ENCODE measurements at places on chromosomes 6 and 20.

DNA sequence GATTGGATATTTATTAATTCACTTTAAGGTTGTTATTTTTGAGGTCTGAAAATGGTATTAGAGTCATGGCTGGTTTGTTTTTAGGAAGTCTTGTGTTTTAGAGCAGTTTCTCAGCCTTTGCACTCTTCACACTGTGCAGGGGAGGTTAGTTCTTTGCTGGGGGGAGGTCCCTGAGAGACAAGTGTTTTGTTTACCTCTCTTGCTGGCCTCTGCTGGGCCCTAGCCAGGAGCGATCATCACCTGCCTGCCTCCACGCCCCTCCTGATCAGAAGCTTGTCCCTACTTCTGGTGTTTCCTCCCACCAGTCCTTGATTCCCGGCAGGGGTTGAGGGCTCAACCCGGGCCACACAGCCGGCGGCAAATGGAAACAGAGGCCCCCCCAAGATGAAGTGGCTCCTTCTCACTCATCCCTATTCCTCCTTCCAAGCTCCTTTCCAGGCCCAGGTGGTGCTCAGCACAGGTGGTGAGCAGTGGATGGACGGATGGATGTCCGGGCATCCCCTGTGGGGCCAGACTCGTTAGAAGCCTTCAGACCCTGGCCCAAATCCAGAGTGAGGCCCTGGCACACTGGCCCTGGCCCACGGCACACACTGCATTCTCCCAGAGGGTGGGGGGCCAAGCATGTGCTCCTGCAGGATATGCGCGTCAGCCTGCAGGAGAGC is 51.3 kb downstream of the GRM4 start:
- DNase-seq = peak; percentile 27

DNA sequence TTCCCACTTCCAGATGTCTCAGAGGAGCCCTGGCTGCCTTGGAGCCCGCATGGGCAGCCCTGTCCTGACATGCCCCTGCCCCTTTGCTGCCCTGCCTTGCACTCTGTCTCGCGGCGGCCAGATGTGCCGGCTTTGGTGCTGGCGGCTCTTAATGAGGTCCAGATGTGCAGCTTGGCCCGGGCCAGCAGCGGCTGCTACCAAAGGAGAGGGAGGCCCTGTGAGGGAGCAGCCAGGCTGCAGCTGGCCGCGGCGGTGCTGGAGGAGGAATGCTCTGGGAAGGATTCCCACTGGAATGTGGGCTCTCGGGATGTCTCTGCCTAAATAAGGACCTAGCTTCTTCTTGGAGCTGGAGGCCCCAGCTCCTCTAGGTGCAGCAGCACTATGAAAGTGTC is 72.4 kb downstream of the FGD2 start:
- DNase-seq = no peak

DNA sequence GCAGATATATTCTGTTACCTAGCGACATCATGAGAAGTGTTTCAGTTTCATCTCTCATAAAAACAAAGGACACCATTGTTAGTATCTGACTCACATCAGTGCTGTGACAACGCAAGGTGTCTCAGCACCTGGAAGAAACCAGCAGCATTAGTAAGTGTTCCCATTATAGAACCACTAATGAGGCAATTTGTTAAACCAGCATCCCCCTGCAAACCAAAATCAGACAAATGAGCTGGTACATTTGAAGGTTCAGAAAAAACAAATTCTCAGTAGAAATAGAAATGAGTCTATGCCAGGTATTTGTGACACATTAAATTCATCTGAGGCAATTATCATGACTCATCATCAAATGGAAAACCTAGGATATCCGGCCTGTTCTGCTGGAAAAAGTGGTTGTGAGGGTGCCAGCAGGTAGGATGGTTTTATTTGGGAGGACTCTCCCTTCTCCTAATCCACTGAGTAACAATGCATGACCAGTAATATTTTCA is 151.7 kb downstream of the TMEM200A start:
- DNase-seq = no peak

- DNase-seq = no peak
Observed at GRCh38 chr20:664151-664550, 11.2 kb upstream of the SRXN1 start.

- peak; percentile 55 for DNase-seq
Observed at GRCh38 chr6:139981768-139982181, 607.3 kb upstream of the CITED2 start.

GRCh38 chr6:72246926-72247325 is 360.6 kb downstream of the RIMS1 start:
- DNase-seq = no peak

DNA sequence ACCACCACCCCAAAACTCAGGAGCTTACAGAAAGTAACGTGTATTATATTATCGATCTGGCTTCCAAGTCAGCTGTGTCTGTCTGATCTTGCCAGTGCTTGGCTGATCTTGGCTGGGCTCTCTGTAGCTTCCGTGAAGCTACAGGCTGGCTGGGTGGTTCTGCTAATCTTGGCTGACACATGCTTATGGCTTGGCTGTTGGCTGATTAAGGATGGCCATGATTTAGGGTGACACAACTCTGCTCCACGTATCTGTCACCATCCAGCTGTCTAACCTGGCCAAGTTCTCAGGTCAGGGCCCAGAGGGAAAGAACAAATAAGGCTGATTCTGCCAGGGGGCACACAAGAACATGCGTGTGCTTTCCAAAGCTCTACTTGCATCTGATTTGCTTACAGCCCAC is 64.7 kb upstream of the PRL start:
- DNase-seq = no peak

DNA sequence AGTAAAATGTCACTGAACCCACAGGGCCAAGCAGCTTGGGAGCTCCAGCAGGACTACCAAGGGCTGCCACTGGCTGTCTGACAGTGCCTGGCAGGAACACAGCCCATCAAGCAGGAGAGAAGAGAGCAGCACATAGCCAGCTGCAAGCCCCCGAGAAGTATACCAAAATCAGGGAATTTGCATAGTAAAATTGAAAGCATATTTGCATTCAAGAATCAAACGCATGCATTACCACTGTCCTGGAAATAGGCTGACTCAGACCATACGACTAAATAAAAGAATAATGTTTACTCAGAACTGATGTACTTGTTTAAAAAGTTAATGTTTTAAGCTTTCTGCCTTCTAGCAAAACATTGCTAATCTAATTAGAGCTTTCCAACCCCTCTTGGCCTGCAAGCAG is 298.1 kb downstream of the TFAP2B start:
- no peak for DNase-seq

GRCh38 chr20:51495291-51495690 is 47.2 kb downstream of the NFATC2 start:
- DNase-seq = no peak

All from NCI-H748 treated with DMSO at 0.1 percent for 48 hours (cell line).